ENCODE measurements at places on chromosomes 3 and 15. TPM values are rescaled to one million over a fixed set of nuclear protein-coding genes. Genes with fewer than 3 reads are reported as not detected.

CSPG4 gene
- not detected for total RNA-seq

SOX14 gene
- not detected for total RNA-seq

ARGFX gene
- total RNA-seq: not detected

THAP10 gene
- total RNA-seq: 0.90 TPM

MYNN gene
- total RNA-seq: 11.8 TPM

DNA sequence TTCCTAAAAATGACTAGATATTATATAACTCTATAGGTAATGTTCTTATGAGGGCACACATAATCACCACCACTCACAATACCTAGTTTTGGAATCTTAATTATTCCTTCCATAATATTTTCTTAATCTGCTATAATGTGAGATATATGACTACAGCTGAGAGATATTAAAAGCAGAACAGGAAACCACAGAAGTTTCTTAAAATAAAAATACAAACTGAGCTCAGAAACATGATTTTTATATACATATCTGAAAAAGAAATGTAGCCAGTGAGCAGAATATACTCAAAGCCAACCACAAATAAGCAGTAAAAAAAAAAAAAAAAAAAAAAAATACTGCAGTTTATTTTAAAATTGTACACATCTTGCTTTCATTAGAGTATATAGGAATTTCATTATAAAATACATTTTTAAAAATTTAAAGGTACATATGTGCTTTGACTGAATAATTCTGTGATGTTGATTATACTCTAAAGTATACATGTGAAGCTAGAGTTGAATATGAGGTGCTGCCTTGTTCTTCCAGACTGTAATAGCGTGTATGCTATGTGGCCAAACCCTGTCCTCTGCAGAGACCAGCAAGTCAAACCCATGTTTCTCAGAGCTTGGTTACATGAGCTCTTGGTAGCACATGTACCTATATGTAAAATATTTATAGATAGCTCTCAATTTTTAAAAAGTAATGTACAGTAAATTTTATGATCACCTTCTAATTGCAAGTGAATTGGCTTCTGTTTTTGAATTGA lies 175.0 kb downstream of the UBE2E2 start:
- no peak for ATAC-seq

DNA sequence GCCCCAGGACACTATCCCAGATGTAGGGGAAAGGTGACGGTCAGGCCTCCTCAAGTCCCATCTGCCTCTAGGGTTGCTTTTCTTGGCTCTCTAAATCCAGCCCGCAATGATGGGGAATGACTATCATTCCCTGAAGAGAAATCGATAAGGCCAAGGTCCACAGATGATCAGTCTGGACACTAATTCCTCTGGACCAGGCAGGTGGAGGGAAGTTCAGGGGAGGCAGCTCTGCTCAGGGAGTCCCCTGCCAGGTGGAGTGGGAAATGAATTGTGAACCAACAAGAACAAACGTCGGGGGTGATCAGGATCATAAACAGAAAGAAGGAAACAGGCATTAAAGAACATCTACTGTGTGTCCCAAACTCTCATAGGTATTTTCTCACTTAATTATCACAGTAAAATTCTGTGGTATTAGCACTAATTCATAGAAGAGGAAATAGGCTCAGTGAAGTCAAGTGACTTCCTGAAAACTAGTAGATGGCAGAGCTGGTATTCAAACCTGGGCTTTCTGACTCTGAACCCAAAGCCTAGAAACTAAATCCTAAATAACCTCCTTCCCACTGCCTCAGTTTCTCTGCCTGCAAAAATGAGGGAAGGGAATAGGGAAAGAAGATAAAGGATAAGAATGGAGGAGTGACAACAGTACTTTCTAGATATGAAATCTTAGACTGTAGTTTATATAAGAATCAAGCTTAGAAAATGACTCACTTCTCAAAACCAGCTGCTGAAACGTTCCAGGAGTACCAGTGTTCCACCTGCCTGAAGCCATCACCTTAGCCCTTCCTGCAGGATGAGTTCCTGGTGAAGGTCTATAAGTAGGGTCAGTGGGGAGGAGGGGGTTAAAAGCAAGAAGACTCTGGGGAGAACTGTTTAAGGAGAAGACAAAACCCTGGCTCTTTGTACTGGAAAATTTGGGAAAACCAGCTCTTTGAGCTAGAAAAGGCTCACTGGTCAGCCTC lies 7.5 kb downstream of the BMF start:
- ATAC-seq: no peak

DNA sequence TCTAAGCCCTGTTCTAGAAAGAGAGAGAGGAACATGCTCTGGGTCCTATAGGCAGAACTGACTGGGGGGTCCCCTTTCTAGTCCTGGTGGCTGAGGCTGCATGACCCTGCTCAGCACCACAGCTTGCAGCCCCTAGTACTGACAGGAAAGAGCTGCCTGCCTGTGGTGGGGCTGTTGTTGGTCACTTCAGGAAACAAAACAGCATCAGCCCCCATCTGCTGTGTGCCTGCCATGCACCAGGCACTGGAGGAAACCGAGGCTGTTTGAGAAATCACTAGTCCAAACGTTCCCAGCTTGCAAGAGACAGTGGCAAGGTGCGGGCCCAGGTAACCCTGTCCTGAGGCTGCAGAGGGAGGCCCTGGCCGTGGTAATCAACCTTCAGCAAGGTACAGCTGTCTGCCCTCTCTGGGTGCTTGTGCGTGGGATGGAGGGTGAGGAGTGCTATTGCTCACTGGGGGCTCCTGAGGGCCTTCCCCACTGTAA lies 90.6 kb downstream of the IQSEC1 start:
- no peak for ATAC-seq

GRCh38 chr15:62297522-62297921 lies 132.4 kb upstream of the C2CD4B start:
- ATAC-seq: no peak

GRCh38 chr15:90101969-90102890 lies at the start of gene IDH2:
TSS of gene IDH2 (minus strand) at chr15:90102468. CDS start at chr15:90102390, 78 bp downstream.
- peak; percentile 86 for ATAC-seq

DNA sequence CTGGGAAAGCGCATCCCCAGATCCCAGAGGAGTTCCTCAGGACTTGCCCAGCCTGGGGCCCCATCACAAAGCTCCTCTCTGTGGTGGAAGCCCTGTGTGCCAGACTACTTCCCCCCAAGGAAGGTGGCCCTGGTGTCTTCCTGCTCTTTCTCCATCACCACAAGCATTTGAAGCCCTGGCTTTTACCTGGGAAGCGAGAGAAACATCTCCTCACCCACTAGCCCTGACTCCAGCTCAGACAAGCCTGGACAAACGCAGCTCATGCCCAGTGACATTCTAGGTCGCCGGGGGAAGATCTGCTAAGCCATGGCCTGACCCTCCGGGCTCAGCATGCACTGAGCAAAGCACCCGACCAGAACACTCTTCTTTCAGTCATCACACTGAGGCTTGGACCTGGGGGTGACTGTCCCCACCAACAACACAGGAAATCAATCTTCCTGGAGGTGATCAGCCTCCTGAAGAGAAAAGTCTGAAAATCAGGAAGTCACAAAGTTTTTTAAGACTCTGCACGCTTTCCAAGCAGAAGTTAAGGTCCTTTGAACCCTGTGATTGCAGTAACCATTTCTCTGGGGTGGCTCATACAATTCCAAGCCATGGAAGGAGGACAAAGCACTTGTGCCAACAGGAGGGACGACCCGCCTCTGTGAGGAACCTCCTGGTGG lies 40.8 kb downstream of the KLHL25 start:
- no peak for ATAC-seq

DNA sequence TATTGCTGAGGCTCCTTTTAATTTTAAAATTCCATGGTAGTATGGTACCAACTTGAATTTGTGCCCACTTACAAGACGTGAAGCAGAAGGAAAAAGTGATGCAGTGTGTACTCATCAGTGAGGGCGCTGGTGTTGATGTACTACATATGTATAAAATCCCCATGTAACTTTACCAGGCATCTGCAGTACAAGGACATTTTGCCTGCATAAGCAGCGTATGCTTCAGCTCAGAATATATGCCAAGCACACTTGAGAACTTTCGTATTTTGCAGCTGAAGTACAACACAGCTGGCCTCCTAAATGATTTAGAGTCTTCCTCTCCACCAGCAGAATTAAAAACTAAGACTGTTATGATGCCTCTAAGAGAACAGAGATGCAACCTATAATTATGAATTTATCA lies 108.9 kb downstream of the RYR3 start:
- no peak for ATAC-seq

GRCh38 chr15:85404176-85404917 lies 23.9 kb downstream of the AKAP13 start:
- no peak for ATAC-seq

Measured in activated T-helper 17 cell treated with anti-CD3 and anti-CD28 coated beads, Interleukin-2, amount 50 U/mL, for 72 hours (primary cell).